ENCODE measurements at places on chromosomes 16 and 17. TPM values are rescaled to one million over a fixed set of nuclear protein-coding genes. Genes with fewer than 3 reads are reported as not detected.

GRCh38 chr17:68513932-68514331 is 1.7 kb downstream of the PRKAR1A start:
- no peak for DNase-seq

GRCh38 chr17:47652570-47652969 is 2.9 kb downstream of the KPNB1 start:
- DNase-seq = no peak

DNA sequence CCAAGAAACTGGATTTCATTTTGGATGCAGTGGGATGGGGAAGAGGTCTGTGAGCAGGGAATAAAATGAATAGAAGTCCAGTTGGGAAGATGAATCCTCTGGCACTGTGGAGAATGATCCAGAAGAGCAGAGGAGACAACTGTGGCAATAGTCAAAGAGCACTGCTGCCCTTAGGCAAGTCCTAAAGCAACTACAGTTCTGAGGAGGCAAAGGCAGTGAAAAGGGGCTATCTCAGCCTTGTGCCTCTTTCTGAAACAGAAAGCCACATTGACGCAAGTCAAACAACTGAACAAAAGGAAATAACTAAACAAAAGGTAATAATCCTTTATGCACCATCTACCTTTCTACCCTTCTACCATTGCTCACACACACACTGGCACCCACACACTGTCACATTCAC is 238.0 kb upstream of the AXIN2 start:
- DNase-seq = no peak

The MLYCD gene
- 10.4 TPM for total RNA-seq

DNA sequence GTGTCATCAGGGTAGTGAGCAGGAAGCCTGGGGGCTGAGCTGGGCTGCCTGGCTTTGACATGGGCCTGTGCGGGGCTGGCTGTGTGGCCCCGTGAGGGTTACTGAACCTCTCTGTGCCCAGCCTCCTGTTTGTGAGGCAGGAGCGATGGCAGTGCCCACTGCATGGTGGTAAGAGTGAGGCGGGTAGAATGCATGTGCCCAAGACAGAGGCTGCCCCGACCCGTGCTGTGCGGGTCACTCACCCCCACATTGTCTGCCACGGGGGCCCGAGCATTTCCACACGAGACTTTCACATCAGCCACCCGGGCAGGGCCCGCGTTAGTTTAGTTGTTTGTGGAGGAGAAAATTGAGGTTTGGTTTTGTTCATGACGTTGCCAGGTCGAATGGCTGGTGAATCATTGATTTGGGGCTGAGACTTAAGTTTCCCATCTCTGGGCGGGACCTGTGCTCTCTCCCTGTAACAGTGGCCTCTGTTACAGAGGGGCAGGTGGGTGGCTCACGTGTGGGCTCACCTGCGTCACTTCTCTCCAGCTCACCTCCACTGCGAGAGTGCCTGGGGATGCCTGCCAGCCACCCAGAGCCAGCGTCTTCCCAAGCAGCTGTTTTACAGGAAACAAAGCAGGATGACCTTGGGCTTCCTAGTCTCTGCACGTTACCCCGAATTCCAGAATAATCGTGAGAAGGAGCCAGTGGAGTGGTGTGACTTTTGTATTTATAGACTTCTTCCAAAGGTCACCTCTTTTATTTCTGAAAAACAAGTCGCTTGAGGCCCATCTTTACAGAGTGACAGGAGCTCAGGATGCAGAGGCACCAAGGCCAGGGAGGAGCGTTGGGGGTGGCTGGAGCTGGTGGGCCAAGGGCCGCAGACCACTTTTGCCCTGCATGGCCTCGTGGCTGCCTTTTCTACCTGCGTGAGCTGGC is 150.6 kb downstream of the RPTOR start:
- DNase-seq = no peak

Data from mesenteric fat pad (tissue), 1 donor.